ENCODE measurements at places on chromosomes 2 and 18.
A peak's percentile ranks its signal among the peaks of the same experiment; 100 is the strongest.

DNA sequence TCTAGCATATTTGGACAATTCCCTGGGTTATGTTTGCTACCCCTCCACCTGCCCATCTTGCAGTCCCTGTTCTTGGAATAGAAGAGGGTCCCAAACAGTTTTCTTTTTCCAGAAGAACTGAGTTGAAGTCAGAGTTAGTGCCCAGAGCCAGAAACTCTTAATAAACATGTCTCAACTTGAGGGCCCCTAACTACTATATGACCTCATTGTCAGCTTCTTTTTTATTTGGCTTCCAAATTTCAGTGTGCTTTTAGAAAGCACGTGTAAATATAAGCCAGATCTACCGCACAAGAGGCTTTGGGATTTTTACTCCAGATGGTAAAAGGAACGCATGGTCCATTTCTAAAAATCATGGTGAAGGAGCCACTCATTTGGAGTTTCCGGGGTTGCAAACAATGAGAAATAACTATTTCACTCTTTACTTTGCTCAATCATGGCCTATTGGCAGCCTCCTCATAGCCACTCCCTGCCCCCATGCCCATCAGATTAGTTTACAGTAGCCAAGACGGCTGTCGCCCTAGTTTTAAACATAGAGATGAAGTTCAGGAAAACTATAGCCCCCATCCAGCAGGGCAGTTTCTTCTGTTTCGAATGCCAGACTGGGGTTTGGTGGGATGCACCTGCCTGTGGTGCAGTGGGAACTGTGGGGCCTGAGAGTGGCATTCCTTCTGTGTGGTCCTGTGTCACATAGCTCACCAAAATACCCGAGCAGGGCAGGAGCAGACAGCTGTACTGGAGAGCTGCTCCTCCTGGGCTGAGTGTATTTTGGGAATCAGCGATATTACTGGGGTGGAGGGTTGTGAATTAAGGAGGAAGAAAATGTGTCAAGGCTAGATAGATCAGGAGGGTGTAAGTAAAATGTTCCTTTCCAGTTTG is 1.7 kb downstream of the MAPRE3 start:
- no peak for DNase-seq

GRCh38 chr2:42124011-42124785 is 45.0 kb upstream of the EML4 start:
- DNase-seq: no peak

GRCh38 chr18:3624935-3625741 is 175.2 kb downstream of the TGIF1 start:
- peak; percentile 81 for DNase-seq

DNA sequence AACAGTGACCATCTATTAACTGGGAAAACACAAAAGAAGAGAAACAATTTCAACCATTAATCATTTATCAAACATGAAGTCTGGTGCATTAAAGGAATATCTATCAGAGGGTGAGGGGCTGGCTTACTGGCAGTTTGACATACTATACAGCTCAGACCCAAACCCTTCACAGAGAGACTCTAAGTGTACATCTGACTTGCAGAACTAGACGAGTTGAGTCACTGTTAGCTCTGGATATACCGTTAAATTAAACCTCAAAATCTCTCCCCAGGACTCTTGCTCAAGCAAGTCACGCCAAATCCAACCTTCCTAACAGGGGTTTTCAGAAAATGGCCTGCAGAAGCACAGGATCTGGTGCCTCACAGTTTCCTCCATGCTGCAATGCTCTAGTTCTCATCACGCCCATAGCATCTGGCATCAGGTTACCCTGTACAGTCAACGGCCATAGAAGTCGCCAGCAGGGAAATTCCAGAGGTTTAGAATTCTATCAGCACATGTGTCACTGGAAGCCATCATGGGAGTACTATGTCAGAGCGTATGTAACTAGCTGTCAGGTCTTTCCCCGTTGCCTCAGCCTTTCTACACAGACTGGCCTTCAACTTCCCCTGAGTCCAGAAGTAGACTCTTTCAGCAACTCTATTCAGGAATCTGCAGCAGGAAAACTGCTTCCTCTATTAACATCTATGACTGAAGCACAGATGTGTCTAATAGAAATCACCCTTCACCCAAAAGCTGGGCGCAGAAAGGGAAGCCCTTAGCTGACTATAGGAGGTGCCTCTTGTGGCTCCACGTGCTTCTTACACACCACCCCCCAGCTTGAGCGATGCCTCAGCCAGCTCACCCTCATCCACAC is 9.3 kb downstream of the TGOLN2 start:
- DNase-seq: peak; percentile 70

GRCh38 chr18:63586431-63586830 is 712 bp upstream of the SERPINB13 start:
- DNase-seq: no peak

- DNase-seq: no peak
Measured at GRCh38 chr2:2269426-2269825, 61.6 kb downstream of the MYT1L start.

DNA sequence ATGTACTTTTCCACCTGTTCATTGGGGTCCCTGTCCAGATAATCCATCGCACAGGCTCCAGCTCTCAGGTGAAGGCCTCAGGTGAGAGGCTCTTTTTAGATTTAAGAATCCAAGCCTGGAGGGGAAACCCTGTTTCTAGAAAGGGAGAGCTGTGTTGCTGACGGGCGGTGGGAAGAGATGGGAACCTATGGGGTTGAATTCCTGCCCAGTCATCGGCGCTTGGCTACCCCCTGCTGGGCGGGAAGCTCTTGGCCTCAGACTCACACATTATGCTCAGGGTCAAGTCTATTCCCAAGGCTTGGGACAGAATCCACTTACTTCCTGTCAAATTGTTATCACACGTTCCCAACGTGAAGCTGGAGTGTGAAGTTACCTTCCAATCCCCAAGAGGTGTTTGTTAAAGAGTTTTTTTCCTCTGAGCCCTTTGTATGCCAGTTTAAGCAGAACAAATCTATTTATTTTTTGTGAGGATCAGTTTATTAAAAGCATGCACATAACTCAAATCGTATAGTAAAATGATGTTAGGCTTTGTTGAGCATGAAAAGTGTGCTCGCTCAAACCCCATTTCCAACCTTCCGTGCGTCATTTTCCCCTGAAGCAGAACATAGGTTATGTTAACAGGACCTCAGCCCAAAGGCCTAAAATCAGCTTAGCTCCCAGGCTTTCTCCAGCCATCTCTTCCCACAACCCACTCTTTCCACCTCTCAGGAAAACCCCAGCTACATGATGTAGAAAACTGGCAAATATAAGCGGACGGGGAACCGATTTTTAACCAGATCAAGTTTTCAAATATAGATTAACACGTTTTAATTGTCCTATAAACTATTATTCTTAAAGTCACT is 181.7 kb upstream of the ETAA1 start:
- DNase-seq: peak; percentile 6

DNA sequence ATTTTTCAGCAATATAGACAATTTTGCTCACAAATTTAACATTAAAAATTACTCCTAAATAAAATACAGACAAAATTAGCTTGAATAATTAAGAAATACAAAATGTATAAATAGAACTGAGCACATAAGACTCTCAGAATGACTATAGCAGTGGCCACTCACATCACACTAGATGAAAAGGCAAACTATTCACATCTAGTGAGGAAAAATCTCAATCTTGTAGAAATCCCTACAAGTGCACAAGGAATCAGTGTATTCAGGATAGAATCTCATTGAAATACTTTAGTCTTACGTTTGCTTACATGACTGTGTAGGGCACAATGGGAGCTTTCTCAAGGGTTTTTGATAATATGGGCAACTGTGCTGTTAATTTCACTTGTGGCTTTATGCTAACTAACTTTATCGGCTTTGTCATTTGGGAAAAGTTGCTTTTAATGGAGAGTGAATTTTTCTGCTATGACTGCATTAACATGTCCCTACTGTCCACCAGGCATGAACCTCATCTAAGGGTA is 678.9 kb upstream of the LRRTM4 start:
- DNase-seq: no peak

DNA sequence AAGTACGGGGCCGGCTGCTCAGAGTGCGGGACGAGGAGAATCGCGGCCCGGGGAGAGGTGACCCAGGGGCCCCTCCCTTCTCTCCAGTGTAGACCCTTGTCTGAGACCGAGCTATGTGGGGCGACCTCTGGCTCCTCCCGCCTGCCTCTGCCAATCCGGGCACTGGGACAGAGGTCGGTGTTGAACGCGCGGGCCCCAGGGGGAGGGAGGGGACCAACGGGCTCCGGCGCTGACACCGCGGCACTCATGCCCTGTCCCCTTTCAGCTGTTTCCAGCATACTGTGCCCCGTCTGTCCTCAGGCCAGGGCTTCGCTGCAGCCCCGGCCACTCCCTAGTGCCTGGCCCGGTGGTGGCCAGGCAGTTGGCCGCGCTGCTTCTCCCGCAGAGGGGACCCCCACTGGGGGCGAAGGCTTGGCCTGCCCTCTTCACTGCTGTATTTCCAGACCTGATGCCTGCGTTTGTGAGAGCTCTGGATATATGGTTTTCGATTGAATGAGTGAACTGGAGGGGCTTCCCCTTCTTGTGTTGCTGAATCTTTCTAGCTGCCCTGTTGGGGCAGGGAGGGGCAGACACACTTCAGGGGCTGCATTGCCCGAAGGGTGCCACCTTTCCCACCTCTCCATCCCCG is 809 bp downstream of the DBI start:
- DNase-seq: peak; percentile 74

DNA sequence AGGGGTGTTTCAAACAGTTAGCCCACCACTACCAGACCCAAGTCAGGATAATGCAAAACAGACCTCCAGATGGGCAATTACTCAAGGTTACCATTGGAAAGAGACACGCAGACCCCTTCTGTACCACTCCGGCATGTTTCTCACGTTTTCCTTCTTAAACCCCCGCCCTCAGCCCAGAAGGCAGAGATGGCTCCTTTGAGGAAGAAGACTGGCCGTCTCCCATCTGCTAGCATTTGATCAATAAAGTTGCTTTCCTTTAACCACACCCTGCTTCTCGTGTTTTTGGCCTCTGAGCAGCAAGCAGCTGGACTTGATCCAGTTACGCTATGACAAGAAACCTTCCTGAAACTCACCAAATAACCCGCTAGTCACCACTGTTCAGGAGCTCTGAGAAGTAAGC is 1012.4 kb upstream of the GYPC start:
- DNase-seq: no peak

GRCh38 chr2:118274841-118275510 is 186.7 kb downstream of the INSIG2 start:
- no peak for DNase-seq

DNA sequence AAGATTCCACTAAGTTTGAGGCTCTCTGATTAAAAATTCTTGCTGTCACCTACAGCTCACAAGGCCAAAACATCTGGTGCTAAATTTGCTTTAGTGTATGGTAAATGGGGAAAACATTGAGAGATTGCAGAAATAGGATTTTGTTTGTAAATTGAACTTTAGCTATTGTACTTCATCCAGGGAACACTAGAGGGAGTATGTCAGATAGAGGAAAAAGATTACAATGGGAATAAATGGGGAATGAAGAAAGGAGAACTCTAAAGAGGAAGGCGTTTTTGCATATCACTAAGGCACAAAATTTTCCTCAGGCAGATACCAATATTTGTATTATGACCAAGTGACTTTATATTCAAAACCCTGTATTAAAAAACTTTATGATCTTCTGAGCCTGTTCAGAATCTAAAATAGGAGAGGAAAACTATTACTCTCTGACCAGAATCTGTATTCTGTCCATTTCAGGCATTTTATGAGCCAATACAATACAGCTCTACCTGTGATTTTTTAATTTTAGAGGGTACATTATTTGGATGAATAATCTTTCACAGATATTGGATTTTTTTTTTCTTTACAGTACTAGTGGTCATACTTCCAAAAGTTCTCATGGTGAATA is 52.3 kb upstream of the ITGB6 start:
- DNase-seq: no peak

DNA sequence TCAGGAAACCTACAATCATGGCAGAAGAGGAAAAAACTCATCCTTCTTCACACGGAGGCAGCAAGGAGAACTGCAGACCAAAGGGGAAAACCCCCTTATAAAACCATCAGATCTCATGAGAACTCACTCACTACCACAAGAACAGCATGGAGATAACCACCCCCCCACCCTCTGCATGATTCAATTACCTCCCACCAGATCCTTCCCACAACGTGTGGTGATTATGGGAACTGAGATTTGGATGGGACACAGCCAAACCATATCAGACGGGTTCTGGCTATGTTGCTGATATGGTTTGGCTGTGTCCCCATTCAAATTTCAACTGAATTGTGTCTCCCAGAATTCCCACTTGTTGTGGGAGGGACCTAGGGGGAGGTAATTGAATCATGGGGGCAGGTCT is 28.7 kb upstream of the CCDC150 start:
- no peak for DNase-seq

DNA sequence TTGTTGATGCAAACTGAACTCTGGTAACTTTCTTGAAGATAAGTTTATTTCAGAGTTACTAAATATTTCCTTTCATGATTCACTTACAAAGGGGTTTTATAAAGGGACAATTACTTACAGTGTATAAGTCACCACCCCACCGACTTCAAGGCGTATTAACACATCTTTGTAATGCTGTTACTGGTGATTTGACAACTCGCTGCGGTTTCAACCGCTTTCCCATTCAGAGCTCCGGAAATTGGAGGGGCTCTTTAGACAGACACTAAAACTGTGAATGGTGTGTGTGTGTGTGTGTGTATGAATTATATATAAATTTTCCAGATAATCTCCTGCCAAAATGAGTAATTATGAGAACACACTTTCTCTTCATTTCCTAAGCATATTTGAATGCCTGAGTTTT is 4.9 kb downstream of the TM4SF20 start:
- DNase-seq: peak; percentile 76

GRCh38 chr2:23243073-23243659 is 141.8 kb upstream of the KLHL29 start:
- DNase-seq: no peak

DNA sequence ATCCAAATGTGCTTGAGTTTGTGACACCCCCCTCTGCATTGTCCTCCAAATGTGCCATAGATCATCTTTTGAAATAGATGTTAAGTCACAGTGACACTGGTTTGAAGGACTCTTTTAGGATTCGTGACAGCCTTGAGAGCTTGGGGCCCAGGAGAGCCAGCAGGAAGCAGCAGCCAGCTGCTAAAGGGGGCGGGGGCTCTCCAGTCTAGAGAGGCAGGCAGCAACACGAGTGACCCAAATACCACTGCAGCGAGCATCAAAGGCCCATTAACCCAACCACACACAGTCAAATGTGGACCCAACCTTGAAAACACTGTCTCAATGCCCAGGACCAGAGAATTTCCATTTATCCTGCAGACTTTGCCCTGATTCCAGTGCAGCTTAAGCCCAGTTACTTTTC is 75.6 kb downstream of the ZBTB7C start:
- DNase-seq: no peak

DNA sequence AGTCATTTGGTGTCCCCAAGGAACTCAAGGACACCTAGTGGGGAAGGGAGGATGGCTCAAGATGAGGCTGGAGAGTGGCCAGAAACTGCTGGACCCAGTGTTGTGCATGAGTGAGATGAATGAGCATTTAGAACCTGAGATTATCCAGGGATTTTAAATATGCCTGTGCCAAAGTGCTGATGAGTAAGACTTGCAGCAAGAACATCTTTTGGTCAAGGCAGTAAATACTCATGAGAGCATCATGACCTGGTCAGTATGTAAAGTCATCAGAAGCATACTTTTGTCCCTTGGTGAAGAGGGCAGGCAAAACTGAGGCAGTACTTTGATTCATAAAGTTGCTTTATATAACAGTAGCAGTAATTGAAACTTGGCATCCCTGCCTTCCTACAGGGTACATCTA is 3.1 kb upstream of the SPP2 start:
- DNase-seq: no peak

- DNase-seq: no peak
Measured at GRCh38 chr2:108586631-108587030, 52.4 kb downstream of the LIMS1 start.

- DNase-seq: no peak
Measured at GRCh38 chr2:184532551-184532950, 65.8 kb upstream of the ZNF804A start.

- DNase-seq: no peak
Measured at GRCh38 chr2:41735476-41735875, 312.3 kb upstream of the PKDCC start.

Measured in activated CD4-positive, alpha-beta T cell treated with anti-CD3 and anti-CD28 coated beads for 36 hours (primary cell).